ENCODE measurements at places on chromosomes 1 and 21.

GRCh38 chr21:39452207-39452969, 618 bp downstream of the SH3BGR start:
- peak; percentile 48 for DNase-seq

GRCh38 chr1:207495801-207496792, at the start of gene CR1:
Gene CR1 (plus strand): TSS chr1:207496157. CDS start chr1:207496268, 111 bp downstream.
- no peak for DNase-seq

GRCh38 chr1:31364561-31365250, 8.2 kb downstream of the FABP3 start:
- DNase-seq: no peak

DNA sequence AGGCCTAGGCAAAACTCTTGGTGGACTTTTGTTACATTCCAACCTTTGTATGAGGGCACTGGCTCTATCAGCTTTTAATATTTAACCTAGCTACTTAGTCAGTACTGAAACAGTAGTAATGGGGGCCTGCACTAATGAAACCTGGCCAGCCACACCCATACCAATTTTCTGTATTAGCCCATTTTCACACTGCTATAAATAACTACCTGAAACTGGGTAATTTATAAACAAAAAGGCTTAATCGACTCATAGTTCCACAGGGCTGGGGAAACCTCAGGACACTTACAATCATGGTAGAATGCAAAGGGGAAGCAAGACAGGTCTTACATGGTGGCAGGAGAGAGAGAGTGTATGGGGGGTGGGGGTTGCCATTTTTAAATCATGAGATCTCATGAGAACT, 245.7 kb upstream of the RGS18 start:
- no peak for DNase-seq

DNA sequence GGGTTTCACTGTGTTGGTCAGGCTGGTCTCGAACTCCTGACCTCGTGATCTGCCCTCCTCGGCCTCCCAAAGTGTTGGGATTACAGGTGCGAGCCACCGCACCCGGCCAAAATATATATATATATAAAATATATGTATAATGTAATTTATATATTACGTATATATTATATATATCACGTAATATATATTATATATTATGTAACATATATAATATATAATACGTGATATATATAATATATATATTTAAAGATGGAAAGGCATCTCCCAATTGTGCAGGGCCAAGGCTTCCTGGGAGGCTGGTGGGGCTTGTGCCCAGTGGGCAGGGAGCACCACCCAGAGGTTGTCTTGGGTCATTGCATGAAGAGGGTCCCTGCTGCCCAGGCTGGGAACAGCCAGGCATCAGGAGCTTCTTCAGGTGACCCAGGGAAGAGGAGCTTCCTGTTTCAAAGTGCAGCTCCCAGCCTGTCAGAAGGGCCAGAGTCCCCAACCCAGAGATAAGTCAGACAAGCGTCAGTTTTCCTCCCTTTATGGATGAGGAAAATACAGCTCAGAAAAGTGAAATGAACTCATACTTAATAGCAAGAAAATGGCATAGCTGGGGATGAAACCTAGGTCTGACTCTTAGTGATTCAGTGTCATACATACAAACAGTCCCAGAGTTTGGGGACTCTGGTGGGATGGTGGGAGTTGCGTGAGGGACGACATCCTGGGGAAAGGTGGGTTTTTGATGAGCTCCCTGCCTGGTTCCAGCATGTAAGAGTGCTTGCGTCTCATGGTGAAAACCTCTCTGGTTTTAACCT, 12.0 kb downstream of the UBE2Q1 start:
- DNase-seq: peak; percentile 63

GRCh38 chr1:10899490-10900250, 103.2 kb upstream of the CASZ1 start:
- DNase-seq: peak; percentile 56

GRCh38 chr1:181012203-181012745, 10.4 kb downstream of the STX6 start:
- no peak for DNase-seq

GRCh38 chr1:238701024-238701423, 685.3 kb upstream of the CHRM3 start:
- no peak for DNase-seq

- no peak for DNase-seq
Measured at GRCh38 chr1:48073798-48074530, 76.8 kb upstream of the TRABD2B start.

DNA sequence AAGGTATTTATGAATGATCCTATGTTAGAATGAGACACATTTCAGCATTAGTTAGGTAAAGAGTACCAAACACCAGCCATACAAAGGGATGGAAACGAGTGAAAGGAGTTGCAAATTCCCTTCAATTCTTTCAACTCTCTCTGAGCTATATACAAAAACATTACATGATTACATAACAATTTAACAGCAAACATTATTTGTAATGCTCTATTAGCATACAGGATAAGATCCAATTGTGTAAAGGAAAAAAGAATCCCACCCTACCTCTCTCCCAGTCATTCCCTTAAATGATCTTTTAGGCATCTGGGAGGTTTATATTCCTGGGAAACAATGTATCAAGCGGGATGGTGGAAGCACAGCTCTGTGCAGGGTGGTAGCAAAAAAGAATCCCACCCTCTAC, 117.9 kb downstream of the RHOU start:
- no peak for DNase-seq

DNA sequence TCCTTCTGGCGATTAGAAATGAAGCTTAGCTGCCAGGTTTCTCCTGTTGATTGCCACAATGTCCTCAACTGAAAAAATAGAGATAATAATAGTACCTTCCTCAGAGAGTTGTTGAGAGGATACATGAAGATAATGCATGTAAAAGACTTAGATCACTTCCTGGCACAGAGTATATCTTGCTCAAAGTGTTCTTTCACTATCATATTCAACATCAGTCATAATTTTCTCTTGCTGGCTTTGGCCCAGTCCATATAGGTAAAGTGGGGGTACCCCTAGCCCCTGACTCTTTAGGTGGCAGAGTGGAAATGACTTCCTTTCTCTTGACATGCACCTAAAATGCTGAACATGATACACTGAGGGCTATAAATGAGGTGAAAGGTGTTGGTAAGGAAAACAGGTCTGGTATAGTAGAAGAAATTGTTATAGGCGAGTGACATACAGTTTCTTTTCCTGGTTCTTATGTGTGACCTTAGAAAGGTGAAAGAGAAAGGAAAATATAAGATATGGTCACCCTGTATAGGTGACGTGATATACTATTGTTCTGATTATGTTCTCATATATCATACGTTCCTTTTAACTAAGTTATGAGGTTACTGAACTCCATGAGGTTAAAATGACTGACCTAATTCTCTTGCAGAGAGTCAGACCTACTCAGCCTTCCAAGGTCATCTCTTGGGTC, 209.9 kb upstream of the DEPDC1 start:
- no peak for DNase-seq

DNA sequence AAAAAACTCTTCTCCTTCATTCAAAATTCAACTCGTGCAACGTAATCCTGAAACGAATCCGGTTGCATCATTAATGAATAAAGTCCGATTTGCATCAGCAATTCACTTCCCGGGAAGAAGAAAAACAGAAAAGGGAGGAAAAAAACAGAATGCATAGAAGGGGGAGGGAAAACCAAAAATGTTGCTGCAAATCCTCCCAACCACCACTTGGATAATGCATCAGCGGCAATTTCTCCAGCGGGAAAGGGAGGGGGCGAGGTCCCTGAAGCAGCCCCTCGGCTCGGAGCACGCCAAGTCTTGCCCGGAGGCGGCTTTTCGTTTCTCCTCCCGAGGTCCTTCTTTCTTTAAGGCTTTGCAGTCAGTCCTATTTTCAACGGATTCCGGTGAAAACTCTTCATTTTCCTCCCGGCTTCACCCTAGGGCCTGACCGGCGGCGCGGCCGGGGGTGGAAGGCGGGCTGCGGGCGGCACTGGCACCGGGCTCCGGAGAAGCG, 723 bp downstream of the CDC42BPA start:
- peak; percentile 68 for DNase-seq

DNA sequence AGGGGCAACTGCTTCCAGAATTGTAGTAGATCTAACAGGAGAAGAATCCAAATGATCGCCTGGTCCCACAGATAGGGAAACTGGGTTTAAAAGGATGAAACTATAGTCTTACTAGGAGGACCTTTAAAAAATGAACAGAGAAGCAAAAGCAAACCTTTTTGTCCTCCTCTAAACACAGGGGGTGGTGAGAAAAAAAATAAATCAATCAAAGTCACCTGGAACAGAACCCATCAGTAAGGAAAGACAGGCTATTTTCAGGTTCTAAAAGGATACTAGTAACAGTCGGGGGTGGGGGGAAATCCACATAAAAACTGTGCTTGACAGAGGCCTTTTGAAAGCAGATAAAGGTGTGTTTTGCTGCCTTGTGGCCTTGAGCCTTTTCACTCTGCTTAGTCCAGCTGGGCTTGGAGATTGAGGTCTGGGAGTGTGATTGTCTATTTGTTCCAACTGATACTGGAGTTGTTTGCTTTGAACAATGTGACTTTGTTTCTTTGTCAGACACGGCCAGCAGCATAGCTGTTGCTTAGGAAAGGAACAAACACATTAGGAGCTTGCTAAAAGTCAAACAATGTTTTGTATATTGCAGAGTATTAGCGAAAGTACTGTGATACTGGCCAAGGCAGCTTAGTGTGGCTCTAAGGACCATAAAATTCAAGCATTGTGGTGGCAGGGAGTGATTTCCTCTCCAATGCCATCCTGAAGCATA, 141.1 kb upstream of the IRF2BP2 start:
- DNase-seq: no peak

GRCh38 chr1:205210756-205211168, 740 bp downstream of the DSTYK start:
- DNase-seq: no peak

- DNase-seq: peak; percentile 50
Measured at GRCh38 chr1:170776252-170776651, 112.3 kb downstream of the PRRX1 start.

DNA sequence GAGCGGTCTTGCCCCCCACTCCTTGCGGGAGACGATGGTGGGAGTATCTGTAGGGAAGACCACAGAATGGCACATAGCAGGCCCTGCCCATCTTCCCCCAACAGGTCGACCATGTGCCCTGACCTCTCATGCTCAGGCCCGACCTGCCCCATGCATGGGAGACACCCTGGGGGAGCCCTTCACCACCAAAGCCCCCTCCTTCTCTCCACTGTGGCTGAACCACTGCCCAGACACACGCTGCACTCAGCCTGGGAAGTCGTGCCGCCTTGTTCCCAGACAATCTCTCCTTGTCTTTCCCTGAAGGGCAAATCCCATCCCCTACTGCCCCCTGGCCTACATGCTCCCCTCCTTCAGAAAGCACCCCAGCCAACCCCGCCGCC, 5.5 kb downstream of the PGLYRP3 start:
- DNase-seq: no peak

GRCh38 chr1:92442351-92442750, 44.4 kb downstream of the GFI1 start:
- no peak for DNase-seq

DNA sequence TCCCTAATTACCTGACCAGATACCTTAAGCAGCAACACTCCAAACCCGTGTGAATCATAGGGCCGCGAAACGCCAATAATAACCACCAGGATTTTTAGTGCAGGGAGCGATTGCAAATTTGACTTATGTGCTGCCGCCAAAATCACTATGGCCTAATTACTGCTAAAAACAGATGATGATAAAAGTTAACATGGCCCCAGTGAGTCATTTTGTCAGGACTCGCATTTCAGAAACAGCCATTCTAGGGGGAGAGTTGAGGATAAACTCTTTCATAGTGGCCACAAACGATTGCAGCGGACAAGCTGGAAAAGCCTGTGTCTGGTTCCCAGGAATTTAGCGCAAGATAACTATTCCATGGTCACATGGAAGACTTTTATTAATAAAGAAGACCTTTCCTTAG, 103.4 kb downstream of the HLX start:
- no peak for DNase-seq

- DNase-seq: no peak
Measured at GRCh38 chr1:155669233-155670162, 19.1 kb downstream of the YY1AP1 start.

DNA sequence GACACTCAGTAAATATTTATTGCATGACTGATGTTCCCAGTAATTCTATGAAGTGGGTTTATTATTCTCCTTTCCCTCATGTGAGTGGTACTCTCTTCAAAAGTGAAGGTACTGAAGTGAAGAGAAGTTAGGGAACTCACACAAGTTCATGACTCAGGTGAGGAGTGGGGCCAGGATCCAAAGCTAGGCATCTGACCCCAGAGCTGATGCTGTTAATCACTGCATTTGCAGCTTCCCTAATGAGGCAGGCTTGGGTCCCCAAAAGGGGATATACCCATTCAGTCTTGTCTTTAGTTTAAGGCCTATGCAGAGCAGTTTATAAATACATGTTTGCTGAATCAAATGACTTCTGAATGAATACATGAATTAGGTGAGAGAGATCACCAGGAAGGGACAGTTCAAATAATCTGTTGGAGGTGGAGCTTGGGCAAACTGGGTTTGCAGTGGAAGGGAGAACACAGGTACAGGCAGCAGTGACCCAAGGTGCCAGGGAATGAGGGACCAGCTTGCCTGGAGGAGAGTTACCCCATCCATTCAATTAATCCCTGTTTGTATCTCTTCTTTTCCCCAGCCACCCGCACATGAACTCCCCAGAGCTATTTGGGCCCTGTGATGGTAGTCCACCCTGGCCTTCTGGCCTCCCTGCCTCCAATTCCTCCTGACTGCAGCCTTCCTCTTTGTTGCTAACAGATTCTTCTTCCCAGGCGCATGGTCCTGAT, 2.0 kb downstream of the CD58 start:
- no peak for DNase-seq

GRCh38 chr1:231896806-231897205, 270.2 kb downstream of the DISC1 start:
- no peak for DNase-seq

DNA sequence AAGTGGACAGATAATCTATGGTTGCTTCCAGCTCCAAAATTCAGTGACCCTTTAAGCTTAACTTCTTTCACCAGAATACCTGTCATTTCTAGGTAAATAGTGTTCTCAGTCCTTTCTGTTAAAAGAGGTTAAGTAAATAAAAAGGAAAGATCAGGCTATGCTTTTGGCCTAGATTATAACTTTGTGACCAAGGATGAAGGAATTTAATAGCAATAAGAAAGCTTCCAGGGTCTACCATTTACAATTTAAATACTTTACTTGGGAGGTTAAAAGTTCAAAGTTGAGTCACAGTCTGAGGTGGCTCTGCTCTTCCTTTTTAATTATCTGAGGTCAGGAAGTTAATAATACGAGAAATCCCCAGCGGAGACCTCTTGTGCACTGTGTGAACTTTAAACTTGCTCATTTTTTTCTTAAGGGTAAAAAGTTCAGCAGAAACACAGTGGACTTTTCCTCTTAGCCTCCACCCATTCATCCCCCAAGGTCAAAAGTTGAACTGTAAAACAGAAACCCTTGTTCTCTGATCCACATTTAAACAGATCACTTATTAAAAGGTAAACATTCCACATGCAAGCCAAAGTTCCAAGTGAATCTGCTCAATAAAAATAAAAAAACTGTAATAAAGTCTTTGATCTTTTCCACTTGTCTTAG, 187.1 kb downstream of the NRIP1 start:
- DNase-seq: peak; percentile 77

DNA sequence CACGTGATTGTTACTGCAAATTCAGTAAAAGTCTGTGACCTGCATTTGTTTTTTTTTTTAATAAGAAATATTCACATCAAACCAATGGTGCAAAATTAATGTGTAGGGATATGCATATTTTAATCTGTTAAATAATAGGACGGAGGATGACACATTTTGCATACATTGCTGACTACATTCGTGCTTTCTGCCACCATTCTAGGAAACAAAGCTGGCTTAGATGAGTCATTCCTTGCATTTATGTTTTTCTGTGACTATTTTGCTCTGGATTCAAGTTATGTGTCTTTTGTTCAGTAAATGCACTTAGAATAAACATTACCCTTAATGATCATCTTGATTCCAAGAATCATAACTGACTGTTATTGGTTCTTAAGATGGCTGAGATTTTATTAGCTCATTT, 23.9 kb upstream of the CYYR1 start:
- DNase-seq: no peak
